Neuronal stem cell (in vitro differentiated cells): ENCODE measurements at places on chromosomes 6 and 20.

- no peak for DNase-seq
Observed at GRCh38 chr6:111792914-111793700, 80.1 kb downstream of the FYN start.

DNA sequence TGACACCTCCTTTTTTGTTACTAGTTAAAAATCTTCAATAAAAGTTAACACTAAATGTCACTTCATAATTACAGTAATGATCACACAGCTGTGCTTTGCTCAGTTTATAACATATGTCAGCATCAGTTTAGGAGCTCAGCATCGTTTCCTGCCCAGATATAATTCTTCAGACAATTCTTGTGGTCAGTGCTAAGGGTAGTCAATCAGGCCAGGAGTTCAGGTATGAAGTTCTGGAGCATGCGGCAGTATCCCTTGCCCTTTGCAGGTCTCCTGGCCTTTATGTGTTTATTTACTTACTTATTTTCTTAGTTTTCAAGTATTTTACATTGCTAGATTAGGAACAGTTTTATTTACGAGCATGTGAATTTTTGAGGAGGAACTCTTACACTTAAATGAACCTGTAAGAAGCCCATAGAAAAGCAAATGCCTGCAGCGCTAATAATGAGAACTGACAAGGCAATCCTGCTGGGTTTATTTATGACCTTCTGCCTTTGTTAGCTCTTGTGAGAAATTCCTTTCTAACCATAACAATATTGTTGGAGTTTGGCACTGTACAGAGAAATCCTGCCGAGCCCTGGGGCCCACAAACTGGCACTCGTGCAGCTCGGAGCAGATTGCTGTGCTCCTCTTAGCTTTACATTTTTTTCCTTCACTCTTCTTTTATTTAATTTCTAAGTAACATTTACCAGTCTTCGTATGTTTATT is 252.8 kb downstream of the TMEM242 start:
- no peak for DNase-seq

- DNase-seq = no peak
Observed at GRCh38 chr6:163530406-163530805, 115.9 kb downstream of the QKI start.

GRCh38 chr6:33634161-33634727 is 13.1 kb downstream of the ITPR3 start:
- no peak for DNase-seq

GRCh38 chr6:41443616-41444525 is 102.3 kb upstream of the FOXP4 start:
- DNase-seq = no peak

GRCh38 chr6:153302133-153302532 is 171.1 kb upstream of the RGS17 start:
- DNase-seq = no peak

DNA sequence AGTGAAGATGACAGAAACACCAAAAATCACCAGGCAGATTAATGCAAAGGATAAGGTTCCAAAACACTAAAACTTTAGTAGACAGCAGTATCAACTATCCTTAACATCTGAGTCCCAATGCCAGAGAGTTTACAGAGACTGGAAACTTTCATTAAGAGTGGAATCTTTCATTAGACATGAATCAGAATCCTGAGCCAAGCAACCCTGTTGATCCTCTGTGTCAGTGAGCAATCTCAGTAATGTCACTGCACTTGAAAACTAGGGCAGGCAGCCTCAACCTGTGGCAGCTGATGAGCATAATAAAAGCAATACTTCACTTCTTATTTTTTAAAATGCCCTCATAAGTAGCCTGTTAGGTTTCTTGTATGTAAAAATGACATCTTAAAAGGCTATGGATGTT is 252.8 kb upstream of the PLN start:
- no peak for DNase-seq

DNA sequence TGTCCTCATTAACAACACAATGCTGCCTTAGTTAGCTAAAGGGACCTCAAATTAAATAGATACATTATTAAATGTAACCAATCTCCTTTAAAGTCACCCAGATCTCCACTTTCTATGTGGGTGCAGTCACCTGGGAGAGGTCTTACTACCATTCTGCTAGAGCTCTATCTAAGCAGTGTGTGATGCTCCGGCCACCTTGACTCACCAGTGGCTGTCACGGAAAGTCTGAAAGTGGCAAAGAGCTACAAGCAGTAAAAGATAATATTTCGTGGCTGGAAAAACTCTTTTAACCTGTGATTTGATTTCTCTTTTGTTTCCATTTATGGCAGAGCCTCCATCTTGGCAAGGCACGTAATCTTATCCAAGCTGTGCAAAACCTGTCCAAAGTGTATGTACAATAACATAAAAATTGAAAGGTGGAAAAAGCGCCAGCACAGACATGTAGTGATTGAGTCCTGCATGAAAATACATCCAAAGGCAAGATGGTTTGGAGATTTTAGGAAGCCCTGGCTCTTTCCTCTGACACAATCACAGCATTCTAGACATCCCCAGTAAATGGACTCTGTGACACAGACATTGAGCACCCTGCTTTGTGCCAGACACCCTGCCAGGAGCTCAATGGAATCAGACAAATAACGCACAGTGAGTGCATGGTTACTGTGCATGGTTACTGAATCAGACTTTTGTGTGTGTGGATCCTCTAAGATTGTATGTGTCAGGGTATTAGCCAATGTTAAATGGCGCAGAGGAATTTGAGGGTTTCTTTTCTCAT is 116.6 kb downstream of the ADAT2 start:
- DNase-seq = no peak

- no peak for DNase-seq
Observed at GRCh38 chr20:44495802-44496481, 20.3 kb downstream of the TTPAL start.

DNA sequence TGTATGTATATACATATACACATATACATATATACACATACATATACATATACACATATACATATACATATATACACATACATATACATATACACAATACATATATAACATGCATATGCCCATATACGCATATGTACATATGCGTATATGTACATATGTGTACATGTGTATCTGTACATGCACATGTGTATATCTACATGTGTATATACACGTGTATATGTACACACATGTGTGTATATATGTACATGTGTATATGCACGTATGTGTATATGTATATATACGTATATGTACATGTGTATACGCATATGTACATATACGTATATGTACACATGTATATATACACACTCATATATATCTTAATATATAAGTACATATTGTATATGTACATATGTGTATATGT is 60.3 kb downstream of the RGS17 start:
- no peak for DNase-seq

GRCh38 chr6:39499053-39499452 is 176.6 kb upstream of the KCNK16 start:
- DNase-seq = no peak

DNA sequence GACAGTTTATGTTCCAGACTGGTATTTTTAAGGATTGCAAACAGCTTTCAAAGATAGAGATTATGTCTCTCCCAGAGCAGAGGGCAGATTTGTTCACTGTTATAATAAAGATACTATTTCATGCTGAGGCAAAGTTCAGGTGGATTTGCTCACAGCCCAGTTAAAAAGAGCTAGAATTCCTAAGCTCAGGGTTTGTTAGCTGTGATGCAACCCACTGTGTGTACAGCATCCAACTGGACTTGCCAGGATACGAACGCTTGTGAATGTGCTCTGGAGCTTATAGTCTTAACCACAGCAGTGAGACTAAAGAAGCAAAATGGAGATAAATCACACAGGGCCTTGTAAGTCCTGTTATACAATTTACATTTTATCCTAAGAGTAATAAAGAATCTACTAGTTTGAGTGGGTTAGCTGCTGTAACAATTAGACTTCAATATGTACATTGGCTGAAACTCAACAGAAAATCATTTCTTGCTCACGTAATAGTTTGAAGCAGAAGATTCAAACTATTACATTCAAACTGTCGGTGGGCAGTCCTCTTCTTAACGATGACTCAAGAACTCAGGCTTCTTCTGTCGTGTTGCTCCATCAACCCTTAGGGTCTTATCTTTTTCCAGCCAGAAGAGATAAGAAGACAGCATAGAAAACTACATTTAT is 204.0 kb upstream of the PLN start:
- DNase-seq = no peak

DNA sequence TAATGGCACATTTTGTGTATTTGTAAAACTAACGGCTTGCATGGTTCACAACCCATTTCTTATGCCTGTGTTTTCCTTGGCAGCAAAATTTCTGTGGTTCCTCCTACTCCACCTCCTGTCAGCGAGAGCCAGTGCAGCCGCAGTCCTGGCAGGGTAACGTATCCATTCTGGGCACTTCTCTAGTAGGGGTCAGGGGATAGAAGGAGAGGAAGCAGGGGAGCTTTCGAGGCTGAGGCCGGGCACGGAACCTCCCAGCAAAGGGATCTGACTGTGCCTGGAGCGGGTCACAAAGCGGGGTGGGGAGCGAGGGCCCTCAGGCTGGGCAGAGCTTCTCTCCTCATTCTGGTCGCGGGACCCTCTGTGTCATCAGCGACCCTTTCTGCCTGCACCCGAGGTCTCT is 58.4 kb downstream of the SYTL3 start:
- DNase-seq = no peak

- DNase-seq = no peak
Observed at GRCh38 chr6:156060013-156060412, 604.4 kb upstream of the NOX3 start.

GRCh38 chr6:130424710-130425109 is 58.9 kb downstream of the TMEM200A start:
- DNase-seq = no peak

DNA sequence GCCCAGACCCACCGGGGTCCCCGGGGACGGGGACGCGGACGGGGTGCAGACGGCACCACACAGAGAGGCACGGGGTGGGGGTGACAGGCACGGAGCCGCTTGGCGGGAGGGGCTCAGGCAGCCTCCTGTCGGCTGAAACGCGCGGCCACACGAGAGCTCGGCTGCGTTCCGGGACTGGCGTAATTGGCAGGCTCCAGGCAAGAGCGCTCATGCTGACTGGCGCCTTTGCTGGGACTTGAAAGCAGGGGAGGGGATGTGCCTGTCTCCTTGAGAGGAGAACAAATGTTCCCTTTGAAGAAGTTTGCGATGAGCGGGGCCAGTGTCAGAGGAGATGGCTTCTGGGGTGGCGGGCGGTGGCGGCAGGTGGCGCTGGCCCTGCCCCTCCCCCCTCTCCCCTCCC is 25.8 kb downstream of the BHLHE23 start:
- no peak for DNase-seq

DNA sequence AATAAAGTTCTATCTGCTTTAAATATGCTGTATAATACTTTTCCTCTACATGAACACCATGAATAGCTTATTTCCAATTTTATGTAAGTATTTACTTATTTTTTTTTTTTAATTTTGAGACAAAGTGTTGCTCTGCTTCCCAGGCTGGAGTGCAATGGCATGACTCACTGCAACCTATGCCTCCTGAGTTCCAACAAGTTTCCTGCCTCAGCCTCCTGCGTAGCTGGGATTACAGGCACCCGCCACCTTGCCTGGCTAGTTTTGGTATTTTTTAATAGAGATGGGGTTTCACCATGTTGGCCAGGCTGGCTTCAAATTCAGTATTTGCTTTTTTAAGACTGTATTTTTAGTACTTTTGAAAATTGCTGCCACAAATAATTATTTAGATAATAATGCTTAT is 1365.9 kb downstream of the GRIK2 start:
- no peak for DNase-seq

DNA sequence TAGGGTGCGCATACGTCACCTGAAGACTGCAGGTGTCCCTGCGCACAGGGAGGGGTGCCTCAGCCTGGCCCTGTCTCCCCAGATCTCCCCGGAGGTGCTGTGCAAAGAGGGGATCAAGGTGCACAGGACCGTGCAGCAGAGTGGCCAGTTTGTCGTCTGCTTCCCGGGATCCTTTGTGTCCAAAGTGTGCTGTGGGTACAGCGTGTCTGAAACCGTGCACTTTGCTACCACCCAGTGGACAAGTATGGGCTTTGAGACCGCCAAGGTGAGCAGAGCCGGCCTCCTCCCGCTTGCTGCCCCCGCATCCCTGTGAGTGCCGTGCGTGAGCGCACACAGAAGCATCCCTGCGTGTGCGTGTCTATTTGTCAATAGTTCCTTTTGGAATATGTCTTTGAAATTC is 150.7 kb downstream of the DTNBP1 start:
- DNase-seq = no peak
